ENCODE measurements at places on chromosomes 6 and 20.
A peak's percentile ranks its signal among the peaks of the same experiment; 100 is the strongest.

GRCh38 chr20:4127344-4127743 is 112.0 kb upstream of the RNF24 start:
- DNase-seq = no peak

DNA sequence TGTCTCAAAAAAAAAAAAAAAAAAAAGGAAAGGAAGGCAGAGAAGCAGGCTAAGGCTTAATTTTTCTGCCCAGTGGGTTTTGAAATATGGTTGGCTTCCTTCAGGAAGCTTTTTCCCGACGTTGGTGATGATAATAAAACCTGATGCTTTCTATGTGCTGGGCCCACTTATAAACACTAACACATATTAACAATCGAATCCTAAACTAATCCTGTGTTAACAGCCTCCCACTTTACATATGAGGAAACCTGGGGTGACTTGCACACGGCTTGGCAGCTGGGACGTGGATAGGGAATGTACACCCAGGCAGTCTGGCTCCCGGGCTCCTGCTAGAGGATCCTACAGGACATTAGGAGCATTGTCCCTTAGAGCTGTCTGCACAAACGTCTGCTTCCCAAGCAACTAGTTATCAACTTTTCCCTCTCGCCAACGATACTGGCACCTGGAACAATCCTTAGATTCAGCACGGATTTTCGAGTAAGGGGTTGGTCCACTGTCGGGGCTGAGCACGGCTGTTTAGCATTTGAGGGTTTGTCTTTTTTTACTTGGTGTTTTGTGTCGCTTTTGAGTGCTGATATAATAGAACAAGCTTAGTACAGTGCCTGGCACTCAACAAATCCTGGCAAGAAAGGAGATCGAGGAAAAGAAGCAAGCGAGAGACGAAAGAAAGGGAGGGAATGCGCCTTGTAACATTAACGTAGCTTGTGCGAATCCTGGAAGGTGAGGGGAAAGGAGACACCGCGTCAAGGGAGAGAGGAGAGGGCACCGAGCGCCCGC is 622 bp upstream of the KIZ start:
- no peak for DNase-seq

- DNase-seq = no peak
Measured at GRCh38 chr6:20463396-20463795, 61.7 kb downstream of the E2F3 start.

- DNase-seq = peak; percentile 42
Measured at GRCh38 chr6:143449714-143450452, 612 bp downstream of the ADAT2 start.

GRCh38 chr6:75855052-75855451 is 106.0 kb downstream of the MYO6 start:
- DNase-seq = peak; percentile 28

DNA sequence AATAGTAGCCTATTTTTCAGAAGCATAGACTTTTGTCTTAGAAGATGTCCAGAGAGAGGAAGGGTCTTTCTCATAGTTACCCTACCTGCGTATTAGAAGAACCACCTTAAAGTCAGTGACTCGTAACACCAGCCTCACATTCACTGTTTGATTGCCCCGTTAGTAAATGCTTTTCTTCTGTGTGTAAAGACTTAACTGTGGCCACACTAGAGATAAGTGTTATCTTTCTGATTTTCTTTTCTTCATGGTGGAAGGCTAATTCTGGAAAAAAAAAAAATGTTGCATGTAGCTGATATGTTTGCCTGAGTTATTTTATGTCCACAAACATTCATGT is 83.9 kb downstream of the SAMD3 start:
- DNase-seq = no peak

GRCh38 chr6:122621638-122622037 is 11.4 kb downstream of the PKIB start:
- DNase-seq = no peak

- no peak for DNase-seq
Measured at GRCh38 chr6:83954371-83954770, 79.2 kb upstream of the MRAP2 start.

GRCh38 chr6:29673161-29673560 is 7.8 kb downstream of the ZFP57 start:
- DNase-seq = no peak

GRCh38 chr6:90126181-90126580 is 170.5 kb downstream of the BACH2 start:
- DNase-seq = no peak

DNA sequence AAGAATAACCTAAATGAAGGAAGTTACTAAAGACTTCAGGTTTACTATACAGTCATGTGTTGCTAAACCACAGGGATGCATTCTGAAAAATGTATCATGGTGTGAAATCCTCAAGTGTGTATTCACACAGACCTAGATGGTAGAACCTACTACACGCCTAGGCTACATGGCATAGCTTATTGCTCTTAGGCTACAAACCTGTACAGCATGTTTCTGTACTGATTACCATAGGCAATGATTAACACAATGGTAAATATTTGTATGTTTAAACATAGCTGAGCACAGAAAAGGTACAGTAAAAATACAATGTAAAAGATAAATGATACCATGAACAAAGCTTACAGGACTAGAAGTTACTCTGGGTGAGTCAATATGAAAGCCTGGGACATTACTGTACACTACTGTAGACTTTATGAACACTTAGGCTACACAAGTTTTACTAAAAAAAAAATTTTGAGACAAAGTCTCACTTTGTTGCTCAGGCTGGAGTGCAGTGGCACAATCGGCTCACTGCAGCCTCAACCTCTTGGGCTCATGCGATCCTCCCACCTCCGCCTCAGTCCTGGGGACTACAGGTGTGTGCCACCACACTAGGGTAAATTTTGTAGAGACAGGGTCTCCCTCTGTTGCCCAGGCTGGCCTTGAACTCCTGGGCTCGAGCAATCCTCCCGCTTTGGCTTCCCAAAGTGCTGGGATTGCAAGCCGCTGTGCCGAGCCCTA is 36.0 kb downstream of the ADNP start:
- DNase-seq = no peak

- DNase-seq = no peak
Measured at GRCh38 chr6:107704347-107705013, 119.6 kb downstream of the SCML4 start.

DNA sequence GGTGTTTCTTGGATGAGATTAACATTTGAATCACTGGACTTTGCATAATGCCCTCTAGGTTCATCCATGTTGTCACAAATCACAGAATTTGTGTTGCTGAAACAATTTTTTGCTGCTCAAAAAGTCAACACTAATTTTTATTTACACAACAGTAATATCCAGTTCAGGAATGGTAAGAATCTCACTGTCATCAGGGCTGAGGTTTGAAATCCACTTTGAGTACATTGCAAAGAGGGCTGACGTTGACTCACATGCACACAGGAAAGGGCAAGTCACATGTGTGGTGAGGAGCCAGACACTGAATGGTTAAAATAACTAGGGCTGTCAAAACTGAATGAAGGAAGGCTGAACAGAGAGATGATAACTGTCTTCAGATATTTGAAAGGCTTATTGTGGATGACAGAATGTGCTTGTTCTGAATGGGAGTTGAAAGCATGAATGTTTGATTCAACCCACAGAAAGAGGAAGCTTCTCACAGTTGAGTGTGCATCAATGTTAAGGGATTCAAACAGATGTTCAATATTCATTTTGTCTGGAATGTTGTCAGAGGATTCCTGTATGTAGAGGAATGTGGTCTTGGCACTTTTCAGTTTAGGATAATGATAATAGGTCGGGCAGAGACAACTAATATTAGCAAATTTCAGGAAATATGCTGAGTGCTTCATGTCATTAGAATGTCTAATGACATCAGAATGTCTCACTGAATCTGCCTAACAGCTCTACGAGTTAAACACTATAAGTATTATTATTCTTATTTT is 3.6 kb upstream of the ADGRG6 start:
- DNase-seq = no peak

DNA sequence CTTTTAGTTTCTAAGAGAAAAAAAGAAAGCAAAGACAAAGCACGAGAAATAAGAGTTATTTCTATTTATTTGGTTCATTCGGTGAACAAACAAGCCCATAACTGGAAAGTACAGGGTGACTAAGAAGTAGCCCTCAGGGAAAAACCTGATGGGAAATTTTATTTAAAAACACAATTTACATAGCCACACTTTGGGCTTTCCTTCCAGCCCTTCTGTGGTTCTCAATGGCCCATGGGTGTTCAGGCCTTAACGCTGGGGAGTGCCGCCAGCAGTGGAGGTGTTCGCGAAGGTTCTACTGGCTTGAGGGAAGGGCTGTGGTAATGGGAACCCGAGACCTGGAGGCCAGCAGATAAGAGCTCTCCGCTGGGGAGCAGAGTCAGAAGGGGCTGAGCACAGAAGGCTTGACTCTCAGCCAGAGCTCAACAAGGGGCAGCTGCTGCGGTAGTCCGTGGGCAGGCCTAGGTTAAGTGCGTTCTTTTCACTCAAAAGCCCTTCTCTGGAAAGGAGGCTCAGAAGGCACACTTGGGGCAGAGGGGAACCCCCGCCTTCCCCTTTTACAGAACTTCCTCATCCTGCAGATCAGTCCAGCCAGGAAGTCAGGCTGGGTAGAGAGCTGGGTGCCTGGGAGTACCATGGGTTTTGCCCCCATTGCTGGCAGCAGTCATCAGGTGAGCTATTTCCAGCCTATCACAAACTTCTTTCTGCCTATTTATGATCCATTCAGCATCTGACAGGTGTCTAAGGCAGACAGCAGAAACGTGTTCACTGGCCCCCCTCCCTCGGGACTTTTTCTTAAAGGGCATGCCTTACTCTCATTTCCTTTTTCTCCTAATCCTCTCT is 8.8 kb upstream of the CD83 start:
- peak; percentile 46 for DNase-seq

DNA sequence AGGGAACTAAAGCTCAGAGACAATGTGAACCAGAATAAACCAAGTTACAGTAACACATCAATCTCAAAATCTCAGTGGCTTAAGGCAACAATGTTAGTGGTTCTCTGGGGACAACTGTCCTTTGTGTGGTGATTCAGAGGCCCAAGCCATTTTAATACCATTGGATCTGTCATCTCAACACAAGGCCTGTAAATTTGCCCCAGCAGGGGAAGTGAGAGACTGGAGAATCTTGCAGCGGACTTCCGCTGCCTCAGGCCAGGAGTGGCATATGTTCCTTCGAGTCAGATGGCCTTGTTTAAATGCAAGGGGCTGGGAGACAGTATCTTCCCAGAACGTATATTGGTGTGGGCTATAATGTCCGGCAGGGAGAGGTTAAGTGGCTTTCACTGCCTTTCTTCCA is 126.0 kb downstream of the CD83 start:
- DNase-seq = no peak

GRCh38 chr20:37360391-37361115 is 14.6 kb downstream of the SRC start:
- no peak for DNase-seq

GRCh38 chr6:13429406-13429753 is 58.0 kb downstream of the GFOD1 start:
- DNase-seq = no peak

- DNase-seq = no peak
Measured at GRCh38 chr6:63819831-63820230, 184.2 kb downstream of the PHF3 start.

DNA sequence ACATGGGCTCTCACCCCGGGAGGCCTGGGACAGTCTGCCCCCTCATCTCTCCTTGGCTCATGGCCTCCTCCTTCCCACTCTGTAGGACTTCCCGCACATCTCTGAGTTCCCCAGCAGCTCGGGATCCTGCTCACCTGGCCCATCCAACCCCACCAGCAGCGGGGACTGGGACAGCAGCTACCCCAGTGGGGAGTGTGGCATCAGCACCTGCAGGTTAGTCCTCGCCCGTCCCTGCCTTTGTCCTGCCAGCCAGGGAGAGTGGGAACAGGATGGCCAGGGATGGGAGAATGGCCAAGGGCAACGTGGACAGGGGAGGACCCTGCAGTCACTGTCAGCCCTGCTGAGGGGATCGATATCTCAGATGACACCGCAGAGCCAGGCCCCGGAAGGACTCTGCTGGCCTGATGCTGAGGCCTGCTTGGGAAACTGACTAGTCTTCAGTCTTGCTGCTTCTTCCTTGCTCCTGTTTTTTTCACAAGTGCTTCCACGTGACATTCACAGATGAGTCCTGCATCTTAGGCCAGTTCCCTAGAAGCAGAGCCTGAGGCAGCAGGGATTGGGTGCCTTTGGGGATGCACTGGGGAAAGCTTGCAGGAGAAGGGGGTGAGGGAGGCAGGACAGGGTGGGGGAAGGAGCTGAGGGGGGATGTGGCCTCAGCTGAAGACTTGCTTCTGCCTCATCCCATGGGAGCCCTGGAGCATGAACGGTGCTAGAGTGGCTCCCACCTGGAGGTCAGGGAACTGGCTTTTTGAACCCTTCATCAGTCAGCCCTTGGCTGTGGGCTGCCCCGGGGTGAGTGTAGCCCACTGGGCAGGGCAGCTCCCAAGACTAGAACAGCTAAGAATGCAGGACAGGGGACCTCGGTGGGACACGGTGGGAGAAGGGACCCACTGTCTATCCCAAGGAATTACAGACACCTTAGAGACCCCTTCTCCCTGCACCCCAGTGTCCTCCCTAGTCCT is 120.1 kb downstream of the JPH2 start:
- DNase-seq = no peak

- DNase-seq = peak; percentile 15
Measured at GRCh38 chr6:1614448-1615150, 4.9 kb downstream of the FOXC1 start.

DNA sequence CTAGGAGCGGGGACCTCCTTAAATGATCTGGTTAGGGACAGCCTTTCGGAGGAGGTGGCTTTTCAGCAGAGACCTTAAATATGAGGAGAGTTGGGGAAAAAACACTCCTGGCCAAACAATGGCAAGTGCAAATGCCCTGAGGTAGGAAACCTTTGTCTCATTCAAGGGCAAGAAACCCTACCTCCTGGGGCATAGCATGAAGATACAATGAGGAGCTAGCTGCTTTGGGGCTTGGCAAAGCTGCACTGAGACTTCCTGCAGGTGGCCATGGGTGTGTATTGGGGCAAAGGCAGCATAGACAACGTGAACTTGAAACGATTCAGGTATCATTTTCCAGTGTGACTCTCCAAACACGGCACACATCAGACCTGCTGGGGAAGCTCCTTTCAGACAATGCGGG is 30.7 kb downstream of the PMEPA1 start:
- DNase-seq = no peak

DNA sequence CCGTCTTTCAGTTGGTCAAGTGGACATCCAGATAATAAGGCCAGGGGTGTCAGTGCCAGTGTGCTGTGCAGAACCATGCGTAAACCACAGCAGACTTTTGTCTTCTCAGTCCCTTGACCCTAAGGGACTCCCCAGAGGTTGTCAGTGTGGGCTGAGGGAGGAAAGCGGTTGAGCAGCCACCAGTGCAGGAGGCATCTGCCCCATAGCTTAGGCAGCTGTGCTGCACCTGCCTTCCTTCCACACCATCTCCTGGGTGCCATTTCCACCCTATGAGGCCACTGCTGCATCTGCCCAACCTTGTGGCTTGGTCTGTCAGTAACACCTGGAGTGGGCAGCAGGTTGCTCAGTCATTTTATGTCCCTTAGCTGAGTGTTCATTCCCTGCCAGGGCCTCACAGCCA is 26.0 kb downstream of the PRPF6 start:
- DNase-seq = no peak

DNA sequence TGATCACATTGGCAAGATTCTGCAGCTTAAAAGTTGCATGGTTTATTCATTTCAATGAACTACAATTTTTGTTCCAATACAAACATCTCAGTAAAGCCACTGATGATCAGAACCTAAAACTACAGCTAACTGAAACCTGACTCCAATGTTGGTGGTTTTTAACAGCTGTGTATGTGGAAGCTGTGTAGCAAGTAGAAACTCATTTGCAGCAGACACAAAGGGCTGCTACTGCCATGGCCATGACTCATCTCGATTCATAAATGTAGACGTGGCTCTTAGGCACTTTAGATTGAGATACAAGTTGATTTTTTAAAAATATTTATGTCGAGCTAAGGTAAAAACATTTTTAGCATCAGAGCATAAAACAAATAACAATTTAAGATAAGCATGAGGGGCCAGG is 19.5 kb upstream of the MAP3K4 start:
- no peak for DNase-seq
